ENCODE measurements at places on chromosomes 11 and 22.

DNA sequence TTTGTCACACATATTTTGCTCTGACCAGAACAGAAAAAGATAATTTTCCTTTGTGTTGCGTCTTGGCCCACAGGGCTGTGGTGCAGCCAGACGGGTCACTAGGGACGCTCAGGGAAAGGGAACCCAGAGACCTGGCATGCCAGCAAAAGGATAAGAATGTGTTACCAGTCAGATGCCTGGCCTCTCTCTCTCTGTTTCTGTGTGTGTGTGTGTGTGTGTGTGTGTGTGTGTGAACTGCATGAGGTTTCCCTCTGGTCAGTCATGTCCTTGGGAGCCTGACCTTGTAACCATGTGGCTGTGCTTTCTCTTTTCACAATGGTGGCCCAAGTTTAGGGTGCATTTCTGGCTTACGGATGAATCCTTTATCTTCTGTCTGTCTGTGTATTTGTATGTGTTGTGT lies 25.4 kb downstream of the CCKBR start:
- DNase-seq: no peak

GRCh38 chr11:17538731-17539130 lies 5.5 kb downstream of the USH1C start:
- no peak for DNase-seq

DNA sequence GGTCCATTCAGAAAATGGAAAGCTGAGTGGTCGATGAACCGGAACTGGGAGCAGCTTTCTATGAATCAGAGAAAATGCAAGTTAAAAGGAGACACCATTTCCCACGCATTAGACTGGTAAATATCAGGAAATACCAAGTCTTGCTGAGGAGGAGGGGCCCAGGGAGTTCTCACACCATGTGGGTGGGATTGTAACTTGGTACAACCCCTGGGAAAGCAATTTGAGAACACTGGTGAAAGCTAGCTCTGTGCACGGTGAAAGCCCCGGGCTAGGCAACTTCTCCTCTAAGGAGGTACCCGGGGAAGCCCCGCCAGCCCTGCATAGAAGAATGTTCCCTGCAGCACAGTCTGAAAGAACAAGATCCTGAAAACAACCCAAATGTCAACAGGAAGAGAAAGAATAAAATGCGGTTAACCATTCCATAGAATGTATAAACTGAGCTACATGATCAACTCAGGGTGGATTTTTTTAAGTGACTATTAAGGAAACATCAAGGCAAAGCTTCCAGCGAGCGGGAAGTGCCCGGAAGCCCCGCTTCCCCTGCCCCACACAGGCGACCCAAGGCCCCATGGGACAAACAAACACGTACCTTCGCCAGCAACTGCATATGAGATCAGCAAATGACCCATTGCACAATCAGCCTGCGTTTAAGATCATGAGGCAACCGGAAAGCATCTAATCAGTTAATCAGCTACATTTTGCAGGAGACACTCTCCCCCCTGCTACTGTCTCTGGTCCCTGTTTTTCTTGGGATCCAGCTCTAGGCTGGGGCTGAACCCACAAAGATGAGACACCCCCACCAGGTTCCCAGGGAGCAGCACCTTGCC lies 11.3 kb downstream of the SHANK2 start:
- no peak for DNase-seq

DNA sequence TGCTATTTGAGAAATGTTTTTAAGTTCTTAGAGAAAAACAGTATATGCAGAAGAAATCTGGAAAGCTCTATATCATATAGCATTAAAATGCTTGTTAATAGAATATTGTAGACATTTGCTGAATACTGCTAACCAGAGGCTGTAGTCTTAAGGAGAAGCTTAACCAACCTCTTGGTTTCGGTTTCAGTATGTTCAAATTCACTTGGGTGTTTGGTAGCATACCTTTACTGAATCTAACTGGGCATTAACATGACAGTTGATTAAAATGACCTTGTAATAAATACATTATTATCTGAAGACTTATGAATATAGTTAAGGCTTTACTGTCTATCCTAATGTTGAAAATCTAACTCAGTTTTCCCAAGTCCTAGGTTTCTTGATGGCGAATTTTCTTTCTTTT lies 5.4 kb downstream of the PCF11 start:
- DNase-seq: no peak

DNA sequence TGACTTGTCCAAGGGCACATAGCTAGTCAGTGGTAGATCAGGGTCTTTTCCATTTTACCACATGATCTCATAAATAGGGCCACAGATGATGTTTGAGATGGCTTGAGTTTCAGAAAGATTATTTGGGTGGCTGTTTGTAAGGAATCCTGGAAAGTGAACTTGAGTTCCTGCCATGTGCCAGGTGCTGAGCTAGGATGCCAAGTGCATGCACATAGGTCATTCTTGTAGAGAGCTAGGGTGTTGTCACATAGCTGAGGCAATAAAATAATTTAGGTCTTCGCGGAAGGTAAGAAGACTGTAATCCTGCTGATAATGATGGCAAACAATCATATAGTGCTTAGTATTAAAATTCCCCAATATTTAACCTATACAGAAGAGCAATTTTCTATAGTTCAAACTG lies 1162.6 kb upstream of the TENM4 start:
- DNase-seq: no peak

All from NCI-H2227 treated with DMSO at 0.1 percent for 48 hours (cell line).